ENCODE measurements at places on chromosomes 5 and 9.

DNA sequence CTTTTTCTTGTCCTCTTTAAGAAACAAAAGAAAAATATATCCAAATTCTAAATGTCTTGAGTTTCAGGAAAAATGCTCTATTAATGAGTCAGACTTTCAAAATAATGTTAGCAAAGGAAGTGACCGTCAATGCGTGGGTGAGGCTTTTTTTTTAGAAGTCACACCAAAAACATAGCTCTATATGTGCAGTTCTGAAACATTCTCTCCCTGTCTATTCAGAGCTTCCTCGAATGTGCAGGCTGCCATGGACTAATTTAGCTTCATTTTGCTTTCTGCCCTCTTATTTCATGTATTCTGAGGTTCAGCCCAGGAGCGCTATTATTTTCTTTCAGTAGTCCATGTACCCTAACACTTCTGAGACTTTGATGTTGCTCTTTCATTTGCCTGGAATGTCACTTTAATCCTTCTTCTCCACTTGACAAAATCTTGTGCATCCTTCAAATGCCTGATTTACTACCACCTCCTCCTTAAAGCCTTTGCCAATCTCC, 72.5 kb upstream of the RASA1 start:
- no peak for DNase-seq

DNA sequence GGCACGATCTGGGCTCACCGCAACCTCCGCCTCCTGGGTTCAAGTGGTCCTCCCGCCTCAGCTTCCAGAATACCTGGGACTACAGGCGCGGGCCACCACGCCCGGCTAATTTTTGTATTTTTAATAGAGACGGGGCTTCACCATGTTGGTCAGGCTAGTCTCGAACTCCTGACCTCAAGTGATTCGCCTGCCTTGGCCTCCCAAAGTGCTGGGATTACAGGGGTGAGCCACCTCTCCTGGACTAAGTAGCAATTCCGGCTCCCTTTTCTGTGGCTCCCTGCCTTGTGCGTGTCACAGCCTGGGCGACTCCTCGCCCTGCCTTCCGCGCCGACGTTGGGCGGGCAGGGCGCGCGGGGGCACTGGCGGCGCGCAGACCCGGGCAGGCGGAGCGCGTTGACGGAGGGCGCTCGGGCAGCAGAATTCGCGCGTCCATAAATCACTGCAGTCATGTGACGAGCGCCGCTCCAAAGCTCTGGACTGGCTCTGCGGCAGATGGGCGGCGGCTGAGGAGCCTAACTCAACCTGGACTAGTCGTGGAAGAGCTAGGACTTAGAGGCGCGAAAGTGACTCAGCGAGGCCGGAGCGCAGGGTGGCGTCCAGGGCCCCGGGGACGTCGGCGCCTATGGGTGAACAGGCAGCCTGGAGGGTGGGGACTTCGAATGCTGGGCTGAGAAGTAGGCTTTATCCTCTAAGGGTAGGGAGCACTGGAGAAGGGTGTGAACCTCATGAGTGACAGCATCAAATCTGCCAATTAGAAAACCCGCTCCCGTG, 1.4 kb upstream of the CIZ1 start:
- no peak for DNase-seq

DNA sequence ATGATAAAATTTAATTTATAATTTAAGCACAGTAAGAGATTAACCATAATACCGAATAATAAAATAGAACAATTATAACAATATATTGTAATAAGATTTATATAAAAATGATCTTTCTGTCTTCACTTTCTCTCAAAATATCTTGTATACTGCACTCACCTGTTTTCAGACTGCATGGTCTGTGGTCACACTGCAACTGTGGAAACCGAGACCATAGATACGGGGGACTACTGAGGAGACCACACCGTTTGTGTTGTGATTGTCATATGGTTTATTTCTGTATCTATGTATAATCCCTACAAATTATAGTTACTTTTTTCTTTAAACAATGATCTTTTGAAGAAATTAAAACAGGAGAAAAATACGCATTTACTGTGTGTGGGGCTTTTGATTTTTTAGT, 78.8 kb upstream of the TNFAIP8 start:
- no peak for DNase-seq

DNA sequence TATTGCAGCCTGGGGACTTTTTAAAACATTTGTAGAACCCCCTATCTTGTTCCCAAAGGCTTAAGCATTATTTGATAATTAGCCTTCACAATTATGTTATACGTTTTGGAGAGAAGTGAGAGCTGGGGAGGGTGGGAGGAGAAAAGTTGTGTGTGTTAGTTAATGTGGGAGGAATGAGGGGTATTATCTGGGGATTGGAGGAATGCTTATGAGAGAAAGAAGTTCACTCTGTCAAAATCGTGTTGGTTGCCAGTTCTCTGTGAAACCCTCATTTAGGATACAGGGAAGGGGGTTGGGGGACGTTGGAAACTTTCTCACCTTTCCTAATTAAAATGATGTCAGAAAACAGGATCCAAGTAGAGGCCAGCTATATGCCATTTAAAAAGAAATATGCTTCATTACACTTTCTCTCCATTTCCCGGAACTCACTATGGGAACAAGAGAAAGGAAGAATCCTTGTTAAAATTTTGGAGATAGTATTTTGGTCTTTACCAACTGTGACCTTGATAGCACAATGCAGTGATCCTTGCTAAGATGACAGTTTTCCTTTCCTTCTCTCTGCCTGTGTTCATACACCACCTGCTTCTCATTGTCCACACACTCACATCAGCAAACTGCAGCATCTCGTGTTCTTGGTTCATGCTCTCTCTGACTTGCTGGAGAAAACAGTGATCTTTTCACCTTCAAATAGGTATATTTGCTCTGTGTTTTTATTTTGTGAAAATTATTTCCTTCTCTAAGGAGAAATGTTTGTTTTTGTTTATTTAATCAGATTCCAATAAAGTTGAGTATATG, 336.7 kb upstream of the CLINT1 start:
- DNase-seq = no peak

DNA sequence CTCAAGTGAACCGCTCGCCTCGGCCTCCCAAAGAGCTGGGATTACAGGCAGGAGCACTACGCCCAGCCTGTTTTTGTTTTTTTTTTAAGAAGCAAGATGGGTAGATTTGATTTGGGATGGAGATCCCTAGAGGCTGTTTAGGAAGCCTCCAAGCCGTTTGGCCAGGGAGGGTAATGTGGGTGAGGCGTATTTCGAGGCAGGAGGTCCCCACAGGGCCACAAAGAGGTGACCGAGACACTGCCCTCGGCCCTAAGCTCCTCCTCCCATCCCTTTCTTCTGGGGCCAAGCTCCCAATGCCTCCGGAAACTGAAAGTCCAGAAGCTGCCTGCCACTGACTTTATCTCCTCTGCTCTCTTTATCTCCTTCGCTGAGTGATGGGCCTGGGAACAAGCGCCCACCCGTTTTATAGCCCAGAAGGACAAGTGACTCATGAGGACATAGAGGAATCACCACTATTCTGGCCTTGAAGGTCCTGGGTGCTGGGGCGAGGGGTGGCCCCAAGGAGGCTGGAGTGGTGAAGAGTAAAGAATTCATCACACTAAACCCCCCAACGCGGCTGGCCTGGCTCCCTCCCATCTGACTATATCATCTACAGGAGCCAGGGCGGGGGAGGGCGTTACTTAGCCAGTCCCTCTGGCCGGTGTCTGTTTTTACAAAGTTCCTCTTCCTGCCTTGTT, 2.0 kb upstream of the RALGDS start:
- no peak for DNase-seq

- no peak for DNase-seq
These were observed 15.0 kb upstream of the SCGB3A1 start for GRCh38 chr5:180606215-180606785.

GRCh38 chr5:447501-447900, 4.5 kb downstream of the EXOC3 start:
- DNase-seq = no peak

DNA sequence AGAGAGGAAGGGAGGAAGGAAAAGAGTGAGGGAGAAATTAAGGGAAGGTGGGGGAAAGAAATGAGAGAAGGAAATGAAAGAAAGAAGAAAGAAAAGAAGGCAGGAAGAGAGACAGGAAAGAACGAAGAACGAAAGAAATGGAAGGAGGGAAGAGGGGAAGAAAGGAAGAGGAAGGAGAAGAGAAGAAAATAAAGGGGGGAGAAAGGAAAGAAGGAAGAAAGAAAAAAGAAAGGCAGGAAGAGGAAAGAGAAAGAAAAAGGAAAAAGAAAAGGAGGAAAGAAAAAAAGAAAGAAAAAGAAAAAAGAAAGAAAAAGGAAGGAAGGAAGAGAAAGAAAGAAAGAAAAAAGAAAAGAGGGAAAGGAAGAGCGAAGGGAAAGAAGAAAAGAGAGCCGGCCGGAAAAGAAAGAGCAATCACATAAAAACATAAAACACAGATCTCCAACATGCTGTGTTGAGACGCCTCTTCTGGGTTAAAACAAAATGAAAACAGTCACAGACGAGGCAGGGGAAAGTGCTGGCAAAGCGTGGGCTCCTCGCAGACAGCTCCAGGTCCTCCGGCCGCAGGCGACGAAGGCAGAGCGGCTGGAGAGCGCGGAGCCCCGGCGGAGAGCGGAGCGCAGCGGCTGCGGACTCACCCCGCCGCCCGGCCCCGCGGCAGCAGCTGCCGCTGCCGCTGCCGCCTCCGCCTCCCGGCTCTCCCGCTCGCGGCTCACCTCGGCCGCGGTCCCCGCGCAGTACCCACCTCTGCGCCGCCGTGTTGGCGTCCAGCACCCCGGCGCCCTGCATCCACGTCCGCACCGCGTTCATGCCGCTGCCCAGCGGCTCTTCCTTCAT, 896 bp downstream of the EBF1 start:
- DNase-seq = no peak

DNA sequence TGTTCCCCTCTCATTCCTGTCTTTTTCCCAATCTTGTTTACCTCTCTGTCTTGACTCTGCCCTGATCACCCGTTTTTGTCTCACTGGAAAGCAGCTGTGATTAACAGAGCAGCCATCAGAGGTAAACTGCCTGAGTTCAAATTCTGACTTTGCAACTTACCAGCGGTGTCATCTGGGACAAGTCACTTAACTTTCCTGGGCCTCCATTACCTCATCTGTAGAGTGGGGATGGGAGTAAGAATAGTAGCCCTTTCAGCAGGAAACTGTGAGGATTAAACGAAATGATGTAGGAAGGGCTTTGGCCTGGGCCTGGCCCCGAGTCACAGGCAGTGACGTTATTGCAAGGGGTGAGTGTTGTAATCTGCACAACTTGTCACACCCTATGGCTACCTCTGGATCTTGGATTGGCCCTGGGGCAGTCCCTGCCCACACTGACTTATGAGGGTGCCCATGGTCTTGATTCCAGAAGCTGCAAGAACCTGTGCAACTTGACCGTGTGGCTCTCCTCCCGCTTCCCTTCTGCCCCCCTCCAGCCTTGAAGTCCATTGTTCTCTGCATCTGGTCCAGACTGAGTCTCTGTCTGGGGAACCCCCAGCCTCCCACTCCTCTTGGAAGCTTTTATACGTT, 657 bp upstream of the PCDH12 start:
- no peak for DNase-seq

- DNase-seq = no peak
These were observed 206.2 kb downstream of the CFAP90 start for GRCh38 chr5:7644723-7645122.

Measured in stimulated activated CD4-positive, alpha-beta T cell treated with anti-CD3 and anti-CD28 coated beads, Interleukin-1b, Interleukin-23, amount 100 ng/mL, for 1 hour (primary cell).